Right ventricle myocardium inferior (tissue), 1 donor: ENCODE measurements at places on chromosomes 12 and 14.

GRCh38 chr14:60107477-60107876, 15.8 kb downstream of the PCNX4 start:
- no peak for DNase-seq

GRCh38 chr12:80632835-80633234, 74.6 kb upstream of the MYF6 start:
- peak; percentile 25 for DNase-seq

DNA sequence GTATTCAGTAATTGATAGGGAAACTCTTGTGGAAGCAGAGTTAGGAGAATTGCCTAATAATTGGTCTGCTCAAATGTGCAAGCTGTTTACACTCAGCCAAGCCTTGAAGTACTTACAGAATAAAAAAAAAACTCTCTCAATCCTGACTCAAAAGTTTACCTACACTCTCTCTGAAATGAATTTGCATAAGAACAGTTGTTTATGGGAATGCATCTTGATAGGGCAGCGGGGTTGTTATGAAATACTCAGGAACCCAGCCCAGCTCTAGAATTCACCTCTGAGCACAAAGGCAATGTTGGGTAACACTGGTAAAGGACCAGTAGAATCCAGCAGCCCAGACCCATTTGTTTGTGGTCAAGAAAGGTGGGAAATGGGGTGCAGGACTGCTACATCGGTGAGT, 267.0 kb downstream of the CPNE8 start:
- no peak for DNase-seq

GRCh38 chr14:51294951-51295525, 55.0 kb downstream of the TMX1 start:
- no peak for DNase-seq

DNA sequence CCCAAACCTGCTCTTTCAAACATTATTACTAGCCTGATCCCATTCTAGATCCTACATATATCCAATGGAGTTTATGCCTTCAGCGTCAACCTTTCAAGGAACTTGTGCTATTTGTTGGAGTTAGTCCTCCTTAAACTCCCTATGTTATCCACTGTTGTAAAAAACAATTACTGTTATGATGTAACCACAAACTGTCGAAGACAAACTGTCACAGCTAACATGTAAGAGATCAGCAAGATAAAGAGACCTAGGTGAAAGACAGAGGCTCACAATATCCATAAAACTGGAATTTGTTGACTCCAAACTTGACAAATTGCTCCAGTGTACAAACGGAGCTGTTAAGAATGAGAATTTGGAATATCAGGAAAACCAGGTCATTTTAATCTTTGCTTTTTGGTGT, 70.7 kb downstream of the CDK17 start:
- DNase-seq: no peak
